ENCODE measurements at places on chromosomes 6 and 20.

DNA sequence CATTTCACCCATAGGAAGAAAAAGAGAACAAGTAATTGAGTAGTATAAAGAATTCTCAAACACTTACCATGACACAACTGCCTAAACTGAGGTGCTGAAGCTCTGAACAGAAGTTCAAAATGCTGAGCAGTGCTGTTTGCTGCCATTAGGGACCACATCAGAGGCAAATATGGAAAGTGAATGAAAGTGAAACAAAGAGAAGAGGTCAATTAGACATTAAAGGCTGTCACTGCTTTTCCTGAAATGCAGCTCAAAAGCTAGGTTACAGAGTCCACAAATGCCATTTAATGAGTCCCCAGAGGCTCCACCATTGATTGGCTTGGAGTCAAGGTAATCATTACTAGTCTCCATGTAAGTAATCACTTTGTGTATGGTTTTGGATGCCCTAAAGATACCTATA is 46.1 kb downstream of the POU3F2 start:
- no peak for DNase-seq

- DNase-seq, result no peak
Measured at GRCh38 chr20:21336455-21337151, 33.5 kb downstream of the XRN2 start.

GRCh38 chr6:38117281-38117680 is 297.8 kb downstream of the ZFAND3 start:
- no peak for DNase-seq

- no peak for DNase-seq
Measured at GRCh38 chr20:49557449-49557848, 10.5 kb downstream of the PTGIS start.

- DNase-seq, result no peak
Measured at GRCh38 chr20:41958391-41958790, 340.2 kb upstream of the CHD6 start.

All from NCI-H2171 treated with DMSO at 0.1 percent for 48 hours (cell line).